ENCODE measurements at places on chromosomes 5 and 9. TPM values are rescaled to one million over a fixed set of nuclear protein-coding genes. Genes with fewer than 3 reads are reported as not detected.

DNA sequence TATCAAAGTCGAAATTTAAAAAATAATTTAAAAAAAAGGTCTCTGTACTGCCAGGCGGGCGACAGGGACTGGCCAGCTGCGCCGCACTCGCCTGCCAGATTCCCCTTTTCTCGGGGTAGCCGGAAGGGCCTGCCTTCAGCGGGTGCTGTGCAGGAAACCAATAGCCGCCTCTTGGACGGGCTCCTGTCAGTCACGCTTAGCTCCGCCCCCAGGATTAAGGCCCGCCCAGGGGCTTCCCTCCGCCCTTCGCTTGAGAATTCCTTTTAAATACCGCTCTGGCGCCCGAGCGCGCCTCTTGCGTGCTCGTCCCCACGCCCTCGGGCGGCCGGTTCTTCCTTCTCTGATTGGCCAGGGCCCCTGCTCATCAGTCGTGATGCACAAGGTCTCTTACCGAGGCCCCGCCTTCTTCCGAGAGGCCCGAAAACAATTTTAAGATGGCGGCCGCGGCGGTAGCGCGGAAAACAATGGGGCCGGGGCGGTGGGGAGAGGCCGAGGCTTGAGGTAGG is at the start of gene MAML1:
TSS of gene MAML1 (plus strand) at position 411 of the 506 bp plus-strand sequence. CDS start 291 bp downstream, outside the sequence.
- peaks cover 8% of the 10 kb centered on the region for H3K4me1 ChIP-seq
- H3K27ac ChIP-seq: peak within 1 kb of the TSS; percentile 90
- H3K4me3 ChIP-seq: peak within 1 kb of the TSS; percentile 81
- no peaks in the 10 kb centered on the region for H3K27me3 ChIP-seq

- H3K4me3 ChIP-seq: no peak overlapping the region
- H3K4me1 ChIP-seq: no peaks in the 10 kb centered on the region
- DNase-seq: peak; percentile 58
- no peak overlapping the region for H3K27ac ChIP-seq
- no peaks in the 10 kb centered on the region for H3K36me3 ChIP-seq
- H3K27me3 ChIP-seq: no peaks in the 10 kb centered on the region
Observed at GRCh38 chr9:121686930-121687541, 35.6 kb downstream of the DAB2IP start.

DNA sequence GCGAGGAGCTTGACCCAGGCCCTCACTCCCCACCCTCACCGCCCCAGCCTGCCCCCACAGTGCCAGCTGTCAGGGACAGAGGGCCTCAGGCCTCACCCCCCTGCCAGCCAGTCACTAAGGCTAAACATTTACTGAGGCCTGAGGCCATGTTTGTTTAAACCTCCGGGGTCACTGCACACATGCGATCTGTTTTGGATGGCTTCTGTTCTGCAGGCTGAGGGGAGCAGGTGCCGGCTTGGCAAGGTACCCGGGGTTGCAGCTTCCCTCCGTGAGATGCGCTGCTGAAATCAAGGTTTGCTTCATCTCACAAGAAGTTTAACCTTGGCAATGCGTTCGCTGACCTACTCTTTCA is 103.3 kb upstream of the BOD1 start:
- H3K4me1 ChIP-seq: peaks cover 6% of the 10 kb centered on the region
- no peaks in the 10 kb centered on the region for H3K27me3 ChIP-seq
- DNase-seq: peak; percentile 42

- no peak overlapping the region for H3K4me3 ChIP-seq
- DNase-seq: no peak
- no peak overlapping the region for H3K27ac ChIP-seq
- H3K4me1 ChIP-seq: no peaks in the 10 kb centered on the region
- H3K27me3 ChIP-seq: no peaks in the 10 kb centered on the region
- no peaks in the 10 kb centered on the region for H3K36me3 ChIP-seq
Observed at GRCh38 chr5:112348387-112348786, 70.7 kb downstream of the EPB41L4A start.

Gene ANKRD20A1
- polyA plus RNA-seq: 5.2 TPM

DNA sequence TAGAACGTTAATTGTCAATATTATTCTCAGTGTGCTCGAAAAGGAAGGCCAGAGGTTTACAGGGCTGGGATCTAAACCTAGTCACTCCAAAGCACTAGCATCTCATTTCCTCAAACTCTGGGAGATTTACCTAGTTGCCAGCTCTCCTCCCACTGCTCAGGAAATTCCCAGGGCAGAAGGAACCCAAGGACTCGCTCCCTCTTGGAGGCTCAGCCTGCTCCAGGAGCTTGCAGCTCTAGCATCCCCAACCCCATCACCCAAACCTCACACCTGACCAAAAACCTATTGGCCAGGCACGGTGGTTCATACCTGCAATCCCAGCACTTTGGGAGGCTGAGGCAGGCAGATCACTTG is 26.0 kb downstream of the SERINC5 start:
- no peaks in the 10 kb centered on the region for H3K36me3 ChIP-seq
- DNase-seq: no peak
- no peaks in the 10 kb centered on the region for H3K27me3 ChIP-seq
- peaks cover 27% of the 10 kb centered on the region for H3K4me1 ChIP-seq
- H3K4me3 ChIP-seq: no peak overlapping the region

Gene SLC30A5
- polyA plus RNA-seq: 32.4 TPM

DNA sequence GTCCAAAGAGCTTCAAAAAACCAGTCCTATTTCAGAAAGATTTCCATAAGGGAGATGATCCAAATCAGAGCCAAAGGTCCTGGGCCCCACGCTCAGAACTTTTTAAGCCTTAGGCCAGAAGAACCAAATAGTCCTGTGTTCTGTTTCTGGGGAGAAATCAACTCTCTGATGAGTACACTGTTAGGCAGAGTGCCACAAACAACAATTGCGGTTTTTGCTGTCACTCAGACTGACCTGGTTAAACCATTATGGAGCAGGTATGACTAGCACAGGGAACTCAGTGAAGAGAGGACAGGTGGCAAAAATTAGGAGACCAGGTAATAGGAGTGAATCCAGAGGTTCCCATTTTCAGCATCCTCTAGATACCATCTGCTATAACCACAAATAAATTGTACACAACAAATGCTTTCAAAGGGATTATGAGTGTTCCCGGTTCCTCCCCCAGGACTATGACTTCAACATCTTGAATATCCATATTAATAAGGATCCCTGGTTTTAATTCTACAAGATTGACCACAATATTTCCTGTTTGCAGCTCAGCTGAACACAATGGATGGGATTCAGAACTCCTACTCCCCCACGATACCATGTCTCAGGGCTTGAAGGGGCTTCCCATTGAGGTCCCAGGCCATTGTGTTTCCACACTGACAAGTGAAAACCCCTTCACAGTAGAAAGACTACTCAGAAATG is 52.1 kb upstream of the FREM1 start:
- no peaks in the 10 kb centered on the region for H3K36me3 ChIP-seq
- H3K4me1 ChIP-seq: peaks cover 6% of the 10 kb centered on the region
- no peak for DNase-seq
- H3K27ac ChIP-seq: no peak overlapping the region
- H3K4me3 ChIP-seq: no peak overlapping the region

Gene SAPCD2
- polyA plus RNA-seq: 0.38 TPM

Gene RAB14
- 9.2 TPM for polyA plus RNA-seq

Gene TRAF1
- 6.2 TPM for polyA plus RNA-seq

All from pancreas (tissue), 10 donors.